ENCODE measurements at places on chromosomes 4 and X.

DNA sequence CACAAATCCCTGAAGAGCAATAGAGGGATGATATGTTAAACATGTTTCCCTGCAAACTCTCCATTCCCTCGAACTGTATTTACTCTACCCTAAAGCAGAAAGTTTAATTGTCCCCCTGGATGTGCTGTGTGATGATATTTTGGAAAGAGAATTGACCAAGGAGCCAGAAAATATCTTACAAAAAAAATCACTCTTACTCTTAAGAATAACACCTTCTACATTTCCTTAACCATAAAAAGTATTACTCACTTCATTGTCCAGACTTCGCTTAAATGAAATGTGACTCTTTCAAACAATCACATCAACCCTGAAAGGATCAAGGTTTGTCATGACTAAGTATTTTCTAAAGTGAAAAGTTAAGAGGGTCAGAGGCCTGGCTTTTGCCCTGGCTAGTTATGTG is 49.0 kb upstream of the EGFL6 start:
- DNase-seq, result no peak

- DNase-seq, result no peak
Measured at GRCh38 chr4:114052227-114052626, 72.8 kb upstream of the ARSJ start.

- DNase-seq, result no peak
Measured at GRCh38 chrX:42809569-42809968, 31.6 kb upstream of the PPP1R2C start.

- no peak for DNase-seq
Measured at GRCh38 chr4:186746581-186746980, 22.9 kb upstream of the FAT1 start.

GRCh38 chr4:478373-478772 is 20.6 kb downstream of the ZNF721 start:
- DNase-seq, result no peak
